ENCODE measurements at places on chromosomes 7 and 10.

DNA sequence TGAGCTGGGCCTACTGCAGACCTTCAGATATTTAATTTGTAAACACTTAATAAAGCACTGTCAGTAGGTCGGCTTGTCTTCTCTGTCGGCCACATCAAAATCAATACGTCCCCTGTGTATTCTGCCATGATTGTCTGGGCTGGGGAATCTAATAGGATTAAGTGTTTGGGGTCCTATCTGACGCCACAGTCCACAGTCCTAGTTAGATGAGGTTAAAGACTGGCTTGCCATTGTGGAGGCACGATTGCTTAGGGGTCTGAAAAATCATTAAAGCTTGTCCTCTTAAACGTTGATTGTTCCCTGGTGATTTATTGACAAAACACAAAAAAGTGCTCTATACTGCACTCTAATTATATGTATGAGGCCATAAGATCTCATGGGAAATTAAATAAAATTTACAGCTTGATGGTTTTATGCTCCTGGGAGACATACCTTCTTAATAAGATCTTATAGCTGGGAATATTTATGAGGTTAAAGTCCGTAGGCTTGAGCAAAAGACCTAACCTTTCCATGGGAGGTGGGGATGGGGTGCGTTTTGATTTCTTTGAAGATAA is 650.3 kb upstream of the GALNT17 start:
- DNase-seq: no peak

DNA sequence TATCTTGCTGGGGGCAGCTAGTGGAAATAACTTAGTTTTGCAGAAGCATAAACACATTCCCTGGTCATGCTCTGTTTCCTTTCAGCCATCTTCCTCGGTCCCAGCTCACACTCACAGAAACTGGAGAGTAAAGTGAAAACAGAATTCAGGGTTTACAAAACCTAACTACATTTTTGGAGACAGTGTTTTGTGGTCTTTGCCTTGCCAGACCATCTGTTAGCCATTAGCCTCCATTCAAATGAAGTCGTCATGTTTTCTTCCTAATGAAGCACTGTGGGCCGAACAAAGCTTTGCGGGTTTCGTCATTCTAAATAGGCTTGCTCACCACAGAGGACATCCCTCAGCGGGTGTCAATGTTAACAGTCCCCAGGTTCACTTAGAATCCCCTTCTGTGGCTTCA is 214.6 kb upstream of the TMEM72 start:
- DNase-seq: no peak

- DNase-seq: peak; percentile 38
These were observed at the start of gene CFAP46 for GRCh38 chr10:132942101-132943057. Gene CFAP46, minus strand, starts transcription at chr10:132942570. Its CDS starts 86 bp downstream, at chr10:132942484.

DNA sequence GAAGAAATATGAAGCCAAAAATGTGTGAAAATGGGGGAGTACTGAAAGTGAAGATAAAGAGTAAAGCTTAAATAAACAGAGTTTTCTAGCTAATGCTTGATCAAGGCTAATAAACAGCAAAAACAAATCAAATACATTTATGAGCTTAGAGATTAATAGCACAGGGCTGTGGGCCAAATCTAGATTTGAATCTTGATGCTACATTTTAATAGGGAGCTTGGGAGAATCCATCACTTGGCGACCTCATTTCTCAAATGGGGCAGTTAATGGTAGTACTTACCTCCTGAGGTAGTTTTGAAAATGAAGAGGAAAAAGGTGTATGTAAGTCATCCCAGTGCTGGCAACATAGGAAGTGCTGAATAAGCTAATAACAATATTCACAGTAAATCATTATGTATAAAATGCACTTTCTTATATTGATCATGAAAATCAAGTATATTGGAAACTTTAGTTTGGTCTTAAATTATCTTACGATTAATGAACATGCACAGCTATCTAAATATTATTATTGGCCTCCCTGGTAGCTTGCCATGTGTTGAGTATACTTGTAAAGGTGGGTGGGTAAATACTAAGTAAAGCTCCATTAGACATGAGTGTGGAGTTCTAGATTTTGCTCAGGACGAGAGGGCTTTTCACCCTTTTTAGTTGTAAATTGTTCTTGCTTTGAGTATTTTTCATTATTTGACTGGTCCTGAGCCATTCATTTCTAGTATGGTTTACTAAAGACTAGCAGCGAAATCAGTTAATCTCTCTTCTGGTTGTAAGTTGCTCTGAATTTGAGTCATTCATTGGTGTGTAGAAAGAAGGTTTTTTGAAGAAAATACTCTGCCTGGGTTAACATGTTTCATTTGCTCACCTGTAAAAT is 5.1 kb downstream of the BICC1 start:
- DNase-seq: no peak

DNA sequence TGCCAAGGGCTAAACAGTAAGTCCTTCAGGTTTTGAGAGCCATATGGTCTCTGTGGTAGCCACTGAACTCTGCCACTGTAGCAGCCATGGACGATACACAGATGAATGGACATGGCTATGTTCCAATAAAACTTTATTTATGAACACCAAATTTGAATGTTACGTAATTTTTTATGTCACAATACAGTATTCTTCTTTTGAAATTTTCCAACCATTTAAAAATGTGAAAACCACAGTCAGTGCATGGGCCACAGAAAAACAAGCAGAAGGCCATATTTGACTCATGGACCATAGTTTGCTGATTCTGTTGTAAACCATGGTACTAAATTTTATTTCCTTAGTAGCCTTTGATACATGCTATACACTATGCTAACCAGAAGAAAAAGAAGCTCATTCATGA is 361.8 kb downstream of the MAGI2 start:
- DNase-seq: no peak

GRCh38 chr7:33215992-33216391 is 86.6 kb downstream of the BBS9 start:
- DNase-seq: no peak

- DNase-seq: no peak
These were observed 65.3 kb downstream of the TET1 start for GRCh38 chr10:68625316-68625921.
